ENCODE measurements at places on chromosomes 16 and 17.

DNA sequence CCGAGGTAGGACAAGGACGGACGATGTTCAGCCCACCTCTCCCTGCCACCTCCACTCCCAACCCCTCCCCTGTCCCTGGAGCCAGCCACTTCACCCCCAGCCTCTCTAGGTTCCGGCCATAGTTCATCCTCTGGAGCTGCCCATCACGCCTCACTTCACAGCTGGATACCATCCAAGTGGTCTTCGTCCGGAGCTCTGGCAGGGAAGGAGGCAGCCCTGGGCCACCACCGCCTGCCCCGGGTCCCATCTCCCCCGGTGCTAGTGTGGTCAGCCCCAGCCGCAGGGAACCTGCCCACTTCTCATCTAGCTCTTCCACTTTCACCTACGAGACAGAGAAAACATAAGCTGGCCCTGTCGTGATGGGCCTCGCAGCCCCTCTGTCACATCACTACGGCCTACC is 6.3 kb upstream of the GPS2 start:
- no peak for DNase-seq
- no peaks in the 10 kb centered on the region for H3K4me1 ChIP-seq
- H3K27ac ChIP-seq = no peak overlapping the region
- peaks cover 91% of the 10 kb centered on the region for H3K36me3 ChIP-seq
- H3K27me3 ChIP-seq = no peaks in the 10 kb centered on the region
- no peak overlapping the region for H3K4me3 ChIP-seq

- H3K4me3 ChIP-seq = no peak overlapping the region
- no peaks in the 10 kb centered on the region for H3K4me1 ChIP-seq
- DNase-seq = no peak
- no peaks in the 10 kb centered on the region for H3K36me3 ChIP-seq
- no peaks in the 10 kb centered on the region for H3K27me3 ChIP-seq
Observed at GRCh38 chr16:21205303-21205702, 6.1 kb downstream of the ZP2 start.

DNA sequence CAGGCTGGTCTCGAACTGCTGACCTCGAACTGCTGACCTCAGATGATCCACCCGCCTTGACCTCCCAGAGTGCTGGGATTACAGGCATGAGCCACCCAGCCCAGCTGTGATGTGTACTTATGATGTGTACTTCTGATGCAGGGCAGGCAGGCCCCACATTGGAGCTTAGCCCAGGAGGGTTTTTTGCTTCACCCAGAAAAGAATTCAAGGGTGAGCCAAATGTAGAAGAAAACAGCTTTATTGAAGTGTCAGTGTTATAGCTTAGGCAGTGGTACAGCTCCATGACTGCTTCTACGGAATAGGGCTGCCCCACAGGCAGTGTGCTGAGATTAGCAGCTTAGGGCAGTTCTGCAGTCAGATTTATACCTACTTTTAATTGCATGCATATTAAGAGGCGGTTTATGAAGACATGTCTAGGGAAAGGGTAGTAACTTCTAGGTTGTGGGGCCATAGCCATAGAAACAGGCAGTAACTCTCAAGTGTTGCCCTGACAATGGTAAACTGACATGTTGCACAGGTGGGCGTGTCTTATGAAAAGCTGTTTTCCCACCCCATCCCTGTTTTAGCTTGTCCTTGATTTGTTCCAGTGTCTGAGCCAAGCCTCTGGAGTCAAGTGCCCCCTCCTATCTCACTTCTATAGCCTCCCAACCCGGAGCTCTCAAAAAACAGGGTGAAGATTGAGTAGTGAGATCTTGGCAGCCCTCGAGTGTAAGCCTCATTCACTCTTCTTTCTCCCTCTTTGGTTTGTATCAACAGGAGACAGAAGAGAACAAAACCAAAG is 24.1 kb upstream of the POLR3E start:
- no peaks in the 10 kb centered on the region for H3K27me3 ChIP-seq
- no peaks in the 10 kb centered on the region for H3K4me1 ChIP-seq
- peaks cover 59% of the 10 kb centered on the region for H3K36me3 ChIP-seq
- DNase-seq = no peak
- peak overlapping the region; percentile 11 for H3K27ac ChIP-seq
- H3K4me3 ChIP-seq = no peak overlapping the region

DNA sequence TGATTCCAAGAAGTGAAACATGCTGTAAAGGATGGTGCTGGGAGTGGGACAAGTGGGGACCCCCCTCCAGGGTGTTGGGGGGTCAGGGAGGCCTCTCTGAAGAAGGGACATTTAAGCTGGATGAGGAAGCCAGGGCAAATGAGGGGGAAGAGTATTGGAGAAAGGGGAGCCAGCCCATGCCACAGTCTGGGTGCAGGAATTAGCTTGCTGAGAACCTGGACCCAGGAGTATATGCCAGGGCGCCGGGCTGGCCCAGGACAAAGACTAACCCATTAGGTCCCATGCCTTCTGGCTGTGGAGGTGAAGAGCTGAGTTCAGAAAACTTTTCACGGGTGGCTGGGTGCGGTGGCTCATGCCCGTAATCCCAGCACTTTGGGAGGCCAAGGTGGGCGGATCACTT is 45.6 kb upstream of the PIK3R6 start:
- no peak overlapping the region for H3K4me3 ChIP-seq
- H3K4me1 ChIP-seq = no peaks in the 10 kb centered on the region
- H3K27me3 ChIP-seq = no peaks in the 10 kb centered on the region

DNA sequence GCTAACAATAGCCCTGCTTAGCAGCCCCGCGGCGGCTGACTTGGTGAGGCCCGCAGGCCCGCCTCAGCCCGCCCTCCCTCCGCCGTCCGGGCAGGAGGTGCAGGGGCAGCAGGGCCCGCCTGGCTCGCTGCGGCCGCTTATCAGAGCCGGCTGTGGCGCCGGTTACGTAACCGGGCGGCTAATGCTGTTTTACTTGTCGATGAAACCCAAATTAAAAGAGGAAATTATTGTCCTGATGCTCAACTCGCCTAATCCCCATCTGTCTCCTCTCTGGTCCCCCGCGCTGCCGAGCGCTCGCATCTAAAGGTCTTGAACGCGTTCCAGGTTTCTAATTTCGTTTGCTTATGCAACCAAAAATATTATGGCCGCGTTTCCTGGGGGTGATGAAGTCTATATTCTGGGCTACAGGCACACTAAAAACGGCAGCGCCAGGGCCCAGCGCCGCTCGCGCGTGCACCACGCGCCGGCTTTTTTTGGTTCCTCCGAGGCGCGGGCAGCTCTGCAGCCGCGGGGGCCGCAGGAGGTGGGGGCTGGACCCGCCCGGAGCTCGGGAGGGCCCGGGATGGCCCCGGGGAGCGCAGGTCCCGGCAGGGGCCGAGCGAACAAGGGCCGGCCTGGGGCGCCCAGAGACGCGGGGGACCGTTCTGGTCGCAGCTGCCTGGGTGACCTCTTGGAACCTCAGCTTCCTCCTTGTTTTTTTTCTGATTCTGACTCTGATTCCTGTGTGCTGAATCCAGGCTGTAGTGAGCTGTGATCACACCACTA is 65.2 kb upstream of the TOB1 start:
- no peaks in the 10 kb centered on the region for H3K36me3 ChIP-seq
- H3K4me3 ChIP-seq = peak overlapping the region; percentile 40
- H3K27ac ChIP-seq = peak overlapping the region; percentile 90
- DNase-seq = peak; percentile 90
- no peaks in the 10 kb centered on the region for H3K27me3 ChIP-seq
